MG63 (cell line): ENCODE measurements at places on chromosomes 2 and 18.

- DNase-seq, result no peak
Observed at GRCh38 chr2:64394153-64394552, 59.8 kb upstream of the LGALSL start.

- DNase-seq, result peak; percentile 54
Observed at GRCh38 chr2:28395334-28396061, 2.8 kb downstream of the FOSL2 start.

DNA sequence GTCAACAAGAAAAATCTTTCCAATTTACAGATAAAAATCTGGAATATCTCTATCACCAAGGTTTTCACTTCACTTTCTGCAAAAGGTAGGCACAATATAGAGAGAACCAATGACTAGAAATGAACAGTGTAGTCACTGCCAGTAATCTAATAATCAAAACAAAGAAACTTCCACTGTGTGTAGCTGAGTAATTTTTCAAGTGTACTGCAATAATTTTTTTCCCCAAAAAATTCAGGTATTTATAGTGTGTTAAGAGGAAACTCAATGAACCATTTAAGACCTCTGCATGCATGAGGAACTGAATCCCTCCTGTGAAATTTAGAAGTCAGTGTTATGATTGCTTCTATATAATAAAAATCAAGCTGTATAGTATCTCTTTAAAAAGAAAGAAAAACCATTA, 121.8 kb downstream of the MEMO1 start:
- no peak for DNase-seq

- DNase-seq, result no peak
Observed at GRCh38 chr2:122681626-122682025, 926.2 kb downstream of the TSN start.
